ENCODE measurements at places on chromosomes 3 and 15.

DNA sequence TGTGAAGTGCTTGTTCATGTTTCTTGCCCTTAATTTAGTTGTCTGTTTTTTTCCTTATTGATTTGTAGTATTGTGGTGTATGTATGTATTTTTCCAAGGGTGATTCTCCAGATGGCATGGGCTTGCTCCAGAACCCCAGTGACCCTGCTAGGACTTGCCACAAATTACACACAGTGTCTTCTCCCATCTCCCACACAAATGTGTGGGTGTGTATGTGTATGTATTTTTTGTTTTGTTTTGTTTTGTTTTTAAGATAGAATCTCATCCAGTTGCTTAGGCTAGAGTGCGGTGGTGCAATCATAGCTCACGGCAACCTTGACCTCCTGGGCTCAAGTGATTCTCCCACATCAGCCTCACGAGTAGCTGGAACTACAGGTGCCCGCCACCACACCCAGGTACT, 36.2 kb upstream of the ARID3B start:
- no peak for DNase-seq

DNA sequence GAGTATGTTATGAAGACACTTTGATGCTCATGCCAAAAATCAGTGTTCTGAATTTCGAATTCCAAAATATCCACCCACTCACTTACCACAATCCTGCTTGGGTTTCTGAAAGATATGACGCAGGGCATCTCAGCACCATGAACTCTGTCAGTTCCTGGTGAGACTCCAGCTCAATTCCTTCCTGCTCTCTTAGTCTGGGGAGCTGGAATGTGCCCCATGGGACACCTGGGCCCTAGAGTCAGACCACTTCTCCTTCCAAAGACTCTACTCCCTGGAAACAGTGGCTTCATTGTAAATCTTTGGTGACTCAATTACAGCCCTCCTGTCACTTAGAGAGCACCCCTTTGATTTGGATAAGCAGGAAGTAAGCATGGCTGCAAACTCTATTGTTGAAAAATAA, 50.5 kb downstream of the CD86 start:
- no peak for DNase-seq

GRCh38 chr15:90620379-90621067, 90.8 kb downstream of the CRTC3 start:
- DNase-seq = no peak

DNA sequence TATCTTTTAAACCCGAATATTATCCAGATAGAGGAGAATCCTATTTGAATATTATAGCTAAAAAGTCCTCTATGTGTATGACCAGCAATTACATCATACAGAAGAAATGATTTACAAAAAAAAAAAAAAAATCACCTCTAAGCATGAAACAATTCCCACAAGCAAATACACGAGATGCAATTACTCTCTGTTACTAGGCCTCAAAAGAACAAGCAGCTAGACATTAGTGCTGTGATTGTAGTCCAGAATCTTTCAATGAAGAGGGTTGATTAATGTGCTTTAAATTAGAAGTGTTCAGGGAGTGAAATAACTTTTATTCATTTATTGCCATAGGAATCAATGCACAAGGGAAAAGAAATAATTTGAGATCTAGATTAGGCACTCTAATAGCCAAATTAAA, 1379.5 kb upstream of the GBE1 start:
- no peak for DNase-seq

DNA sequence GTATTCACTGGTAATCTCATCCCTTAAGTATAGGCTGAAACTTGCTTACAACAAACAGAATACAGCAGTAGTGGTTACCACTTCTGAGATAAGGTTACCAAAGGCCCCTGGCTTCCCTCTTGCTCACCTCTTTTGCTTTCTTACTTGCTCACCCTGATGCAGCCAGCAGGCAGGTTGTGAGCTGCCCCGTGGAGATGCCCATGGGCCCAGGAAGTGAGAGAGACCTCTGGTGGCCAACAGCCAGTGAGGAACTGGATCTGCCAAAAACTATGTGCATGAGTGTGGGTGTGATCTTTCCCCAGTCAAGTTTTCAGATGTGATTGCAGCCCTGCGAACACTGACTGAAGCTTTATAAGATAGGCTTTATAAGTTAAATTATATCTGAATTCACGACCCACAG, 48.7 kb downstream of the NMNAT3 start:
- DNase-seq = no peak

- DNase-seq = no peak
Observed at GRCh38 chr15:25727116-25727515, 136.0 kb downstream of the ATP10A start.

GRCh38 chr3:136545664-136546268, 206.4 kb downstream of the STAG1 start:
- DNase-seq = no peak

GRCh38 chr15:73165844-73166243, 113.6 kb downstream of the NEO1 start:
- DNase-seq = no peak

DNA sequence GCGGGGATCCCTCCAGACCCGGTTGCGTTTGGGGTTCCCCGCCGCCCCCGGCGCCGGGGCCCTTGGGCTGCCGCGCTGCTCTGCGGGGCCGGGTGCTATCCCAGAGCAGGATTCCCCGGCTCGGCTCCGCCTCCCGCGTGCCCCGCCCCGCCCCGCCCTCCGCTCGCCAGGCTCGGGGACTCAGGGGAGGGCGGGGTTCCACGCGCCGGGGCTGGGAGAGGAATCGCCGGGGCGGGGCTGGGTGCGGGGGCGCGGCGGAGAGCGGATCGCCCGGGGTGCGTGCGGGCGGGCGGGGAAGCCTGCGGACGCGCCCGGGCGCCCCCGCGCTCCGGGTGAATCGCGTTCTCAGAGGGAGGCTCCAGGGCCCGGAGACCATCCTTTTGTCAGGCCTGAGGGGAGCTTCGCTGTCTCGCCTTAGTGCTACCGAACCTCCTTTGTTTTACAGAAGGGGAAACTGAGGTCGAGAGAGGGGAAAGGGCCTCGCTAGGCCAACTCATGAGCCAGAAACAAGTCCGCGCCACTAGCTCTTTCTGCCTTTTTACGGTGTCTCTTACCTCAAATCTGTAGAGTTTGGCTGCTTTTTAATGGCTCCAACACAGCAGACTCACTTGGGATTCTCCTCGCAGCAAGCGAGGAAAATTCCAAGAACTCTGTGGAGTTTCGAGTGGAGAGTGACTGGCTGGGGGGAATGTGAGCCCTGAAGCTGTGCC, at the start of gene TMEM158:
Gene TMEM158, minus strand, starts transcription at position 82 of the 710 bp plus-strand sequence. CDS start 260 bp downstream, outside the sequence.
- peak; percentile 64 for DNase-seq

- DNase-seq = no peak
Observed at GRCh38 chr3:122060040-122060698, 5.0 kb downstream of the CD86 start.

DNA sequence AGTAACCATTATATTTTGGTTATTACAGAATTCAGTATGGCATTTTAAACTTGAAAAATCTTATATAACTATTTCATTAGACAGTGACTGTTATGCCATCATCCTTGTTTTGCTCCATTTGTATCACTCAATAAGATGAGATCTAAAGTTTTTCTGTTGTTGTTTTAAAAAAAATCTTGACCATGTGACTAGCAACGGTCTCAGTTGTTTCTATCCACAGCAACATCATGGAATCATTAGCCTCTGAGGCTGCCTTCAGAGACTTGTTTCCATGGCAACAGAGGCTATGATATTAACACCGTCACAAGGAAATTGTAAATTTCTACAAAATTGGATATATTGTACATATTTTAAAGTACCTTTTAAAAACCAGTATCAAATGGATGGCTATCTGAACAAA, 129.8 kb downstream of the DLG1 start:
- no peak for DNase-seq

- peak; percentile 18 for DNase-seq
Observed at GRCh38 chr3:49339581-49339940, 292 bp downstream of the USP4 start.

GRCh38 chr3:128799653-128800052, 73.7 kb downstream of the RAB7A start:
- no peak for DNase-seq

- DNase-seq = no peak
Observed at GRCh38 chr15:88663141-88663621, 24.4 kb downstream of the ISG20 start.

DNA sequence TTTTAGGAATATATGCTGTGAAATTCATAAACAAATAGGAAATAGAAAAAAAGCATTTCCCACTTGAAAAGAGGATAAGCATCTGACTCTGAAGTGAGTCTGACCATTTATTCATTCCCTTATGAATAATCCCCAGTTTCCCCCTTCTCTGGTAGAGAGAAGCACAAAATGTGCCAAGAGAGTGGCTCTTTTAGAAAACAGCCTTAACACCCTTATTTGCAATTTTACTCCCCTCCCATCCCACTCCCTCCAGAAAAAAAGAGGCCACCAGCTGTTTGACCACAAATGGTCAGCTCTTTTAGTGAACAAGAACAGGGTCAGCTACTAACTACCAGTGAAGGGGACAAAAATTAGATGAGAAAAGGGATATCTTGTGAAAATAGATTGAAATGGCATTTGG, 184.5 kb upstream of the ADAMTS9 start:
- no peak for DNase-seq

DNA sequence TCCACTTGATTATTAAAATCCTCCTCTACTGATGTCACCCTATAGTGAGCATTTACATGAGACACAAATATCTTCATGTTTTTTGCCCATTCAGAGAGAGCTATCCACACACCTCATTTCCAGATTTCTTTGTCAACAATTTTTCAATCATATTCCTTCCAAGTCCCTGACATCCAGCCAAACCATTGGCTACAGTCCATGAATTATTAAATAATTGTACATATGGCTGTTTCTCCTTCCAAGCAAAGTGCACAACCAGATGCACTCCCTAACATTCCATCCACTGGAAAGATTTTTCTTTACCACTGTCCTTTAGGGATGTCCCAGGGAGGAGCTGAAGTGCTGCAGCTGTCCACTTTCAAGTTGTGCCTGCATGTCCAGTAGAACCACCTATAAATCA, 328.0 kb upstream of the MDFIC2 start:
- DNase-seq = no peak

DNA sequence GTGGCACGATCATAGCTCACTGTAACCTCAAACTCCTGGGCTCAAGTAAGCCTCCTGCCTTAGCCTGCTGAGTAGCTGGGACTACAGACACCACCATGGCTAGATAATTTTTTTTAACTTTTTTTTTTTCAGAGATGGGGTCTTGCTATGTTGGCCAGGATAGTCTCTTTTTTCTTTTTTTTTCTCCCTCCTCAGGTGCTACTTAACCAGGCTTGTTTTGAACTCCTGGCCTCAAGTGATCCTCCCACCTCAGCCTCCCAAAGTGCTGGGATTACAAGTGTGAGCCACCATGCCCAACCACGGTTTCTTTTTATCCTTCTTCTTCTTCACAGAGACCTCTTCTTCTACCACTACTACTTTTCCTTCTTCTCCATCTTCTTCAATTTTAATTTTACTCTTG, 53.8 kb upstream of the MAP4 start:
- DNase-seq = no peak

DNA sequence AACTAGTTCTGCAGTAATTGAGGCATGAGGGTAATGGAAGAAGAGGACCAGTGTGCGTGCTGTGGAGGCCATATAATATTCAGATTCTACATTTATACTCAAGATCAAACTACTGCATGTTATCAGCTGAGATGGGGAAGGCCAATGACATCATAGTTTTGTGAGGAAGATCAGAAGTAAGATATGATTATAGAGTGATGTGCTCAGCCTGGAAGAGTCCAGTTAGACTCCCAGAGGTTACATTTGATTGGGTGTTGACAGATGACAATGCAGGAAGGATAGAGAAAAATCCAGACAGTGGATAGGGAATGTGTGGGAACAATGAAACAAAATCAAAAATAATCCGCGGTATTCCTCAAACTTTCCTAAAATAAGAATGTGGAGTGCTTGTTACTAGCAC, 35.4 kb downstream of the GOLIM4 start:
- no peak for DNase-seq

DNA sequence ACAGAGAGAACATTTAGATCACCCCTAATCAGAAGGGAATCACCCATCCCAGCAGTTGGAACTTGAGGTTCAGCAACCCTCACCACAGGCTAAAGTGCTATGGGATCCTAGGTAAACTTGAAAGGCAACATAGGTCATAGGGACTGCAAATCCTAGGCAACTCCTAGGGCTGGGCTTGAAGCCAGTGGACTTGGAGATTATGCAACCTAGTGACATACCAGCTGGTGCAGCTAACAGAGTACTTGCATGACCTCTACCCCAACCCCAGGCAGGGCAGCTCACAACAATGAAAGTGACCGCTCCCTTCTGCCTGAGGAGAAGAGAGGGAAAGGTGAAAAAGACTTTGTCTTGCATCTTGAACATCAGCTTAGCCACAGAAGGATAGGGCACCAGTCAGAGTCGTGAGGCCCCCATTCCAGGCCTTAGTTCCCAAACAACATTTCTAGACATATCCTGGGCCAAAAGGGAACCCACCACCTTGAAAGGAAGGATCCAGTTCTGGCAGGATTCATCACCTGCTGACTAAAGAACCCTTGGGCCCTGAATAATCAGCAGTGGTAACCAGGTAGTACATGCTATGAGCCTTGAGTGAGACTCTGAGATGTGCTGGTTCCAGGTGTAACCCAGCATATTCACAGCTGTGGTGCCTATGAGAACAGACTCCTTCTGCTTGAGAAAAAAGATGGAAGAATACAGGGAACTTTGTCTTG, 37.6 kb upstream of the FBN1 start:
- DNase-seq = no peak

DNA sequence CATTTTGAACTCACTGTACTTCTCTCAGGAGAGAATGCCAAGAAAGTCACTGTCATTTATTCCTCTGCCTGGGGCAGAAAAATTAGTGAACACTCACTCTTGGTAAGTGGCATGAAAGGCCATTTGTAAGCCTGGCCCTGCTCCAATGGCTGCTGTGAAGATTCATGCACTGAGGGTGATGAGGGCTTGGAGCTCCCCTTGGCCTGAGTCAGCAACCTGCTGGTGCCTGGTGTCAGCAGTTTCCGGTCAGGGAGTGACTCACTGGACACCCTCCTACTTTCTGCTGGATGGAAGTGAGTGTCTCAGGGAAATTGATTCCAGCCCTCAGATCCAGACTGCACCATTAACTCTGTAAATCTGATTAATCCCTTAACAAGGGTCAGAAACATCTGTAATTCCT, 37.6 kb downstream of the TRA2B start:
- DNase-seq = no peak

DNA sequence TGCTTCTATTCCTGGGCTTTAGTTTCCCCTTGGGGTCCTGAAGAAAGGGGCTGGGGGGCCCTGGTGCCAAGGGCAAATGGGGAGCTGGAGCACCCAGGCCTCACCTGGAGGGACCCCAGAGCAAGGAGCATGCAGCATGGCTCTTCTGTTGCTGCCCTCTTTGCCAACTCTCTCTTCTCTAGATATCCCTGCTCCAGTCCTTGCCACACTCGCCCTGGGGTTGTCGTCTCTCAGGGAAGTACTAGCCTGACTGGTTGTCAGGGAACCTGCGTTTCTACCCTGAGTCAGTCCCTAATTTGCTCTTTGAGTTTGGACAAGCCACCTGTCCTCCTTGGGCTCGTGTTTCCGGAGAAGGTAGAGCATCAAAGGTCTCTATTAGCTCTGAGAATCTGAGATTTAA, 63.7 kb upstream of the UBE2Q2 start:
- DNase-seq = no peak

GRCh38 chr15:92033723-92034122, 180.2 kb downstream of the SLCO3A1 start:
- DNase-seq = no peak

GRCh38 chr15:59339252-59339672, 33.4 kb downstream of the MYO1E start:
- DNase-seq = no peak

GRCh38 chr15:51322621-51323296, 15.6 kb downstream of the CYP19A1 start:
- no peak for DNase-seq

- DNase-seq = no peak
Observed at GRCh38 chr3:190492966-190493365, 20.9 kb upstream of the IL1RAP start.
